Glutamatergic neuron (in vitro differentiated cells): ENCODE measurements at places on chromosomes 13 and 19.

DNA sequence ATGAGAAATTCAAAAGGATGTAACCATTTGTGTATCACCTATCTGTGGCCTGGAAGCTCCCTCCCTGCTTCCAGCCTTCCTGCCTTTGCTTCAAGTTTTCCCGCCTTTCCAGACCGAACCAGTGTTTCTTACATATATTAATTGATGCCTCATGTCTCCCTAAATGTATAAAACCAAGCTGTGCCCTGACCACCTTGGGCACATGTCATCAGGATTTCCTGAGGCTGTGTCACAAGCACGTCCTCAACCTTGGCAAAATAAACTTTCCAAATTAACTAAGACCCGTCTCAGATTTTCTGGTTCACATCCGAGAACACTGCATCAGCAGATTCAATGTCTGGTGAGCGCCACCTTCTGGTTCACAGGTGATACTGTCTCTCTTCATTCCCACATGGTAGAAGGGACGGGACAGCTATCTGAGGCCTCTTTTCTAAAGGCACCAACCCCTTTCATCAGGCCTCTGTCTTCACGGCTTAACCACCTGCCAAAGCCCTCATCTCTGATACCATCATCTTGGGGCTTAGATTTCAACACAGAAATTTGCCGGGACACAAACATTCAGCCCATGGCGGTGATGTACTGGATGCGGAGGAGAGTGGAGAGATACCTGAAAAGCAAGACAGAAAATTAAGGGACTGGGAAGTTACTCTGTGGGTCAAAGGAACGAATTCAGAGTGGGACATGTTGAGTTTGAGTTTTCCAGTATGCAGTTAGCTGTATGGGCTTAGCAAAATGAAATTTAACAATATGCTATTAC lies 58.7 kb upstream of the PABPC3 start:
- DNase-seq = peak; percentile 58

- no peak for DNase-seq
Observed at GRCh38 chr13:32503727-32504126, 34.9 kb downstream of the N4BP2L2 start.

DNA sequence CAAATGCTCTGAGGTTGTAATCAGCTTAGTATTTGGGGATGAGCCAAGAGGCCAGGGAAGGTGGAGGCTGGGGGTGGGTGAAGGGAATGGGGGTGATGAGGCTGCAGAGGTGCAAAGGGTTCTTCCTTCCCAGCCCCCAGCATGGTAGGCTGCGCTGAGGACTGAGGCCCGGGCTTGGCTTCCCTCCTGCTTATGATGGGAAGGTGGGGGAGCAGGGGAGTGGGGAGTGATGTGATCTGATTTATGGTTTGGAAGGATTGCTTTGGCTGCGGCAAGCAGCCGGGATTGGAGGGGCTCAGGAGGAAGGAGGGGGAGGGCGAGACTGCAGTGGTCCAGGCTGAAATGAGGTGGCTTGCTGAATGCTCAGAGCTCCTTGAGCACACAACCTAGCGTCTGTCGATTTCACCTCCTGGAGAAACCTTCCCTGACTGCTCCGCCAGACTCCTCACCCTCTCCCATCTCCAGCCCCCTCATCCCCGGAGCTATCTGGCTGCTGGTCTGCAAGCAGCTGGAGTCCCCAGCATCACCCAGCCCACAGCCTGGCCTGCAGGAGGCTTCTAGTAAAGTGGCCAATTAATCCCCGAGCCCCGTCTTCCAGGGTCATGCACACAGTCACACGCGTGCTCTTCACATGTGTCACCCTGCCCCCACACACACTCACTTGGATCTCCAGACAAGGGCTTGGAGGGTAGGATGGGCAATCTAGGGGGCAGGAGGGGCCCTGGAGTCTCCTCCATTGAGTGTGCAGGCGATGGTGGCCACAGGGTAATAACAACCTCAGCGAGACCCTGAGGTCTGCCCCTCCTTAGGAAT lies 757 bp upstream of the CLEC11A start:
- no peak for DNase-seq

DNA sequence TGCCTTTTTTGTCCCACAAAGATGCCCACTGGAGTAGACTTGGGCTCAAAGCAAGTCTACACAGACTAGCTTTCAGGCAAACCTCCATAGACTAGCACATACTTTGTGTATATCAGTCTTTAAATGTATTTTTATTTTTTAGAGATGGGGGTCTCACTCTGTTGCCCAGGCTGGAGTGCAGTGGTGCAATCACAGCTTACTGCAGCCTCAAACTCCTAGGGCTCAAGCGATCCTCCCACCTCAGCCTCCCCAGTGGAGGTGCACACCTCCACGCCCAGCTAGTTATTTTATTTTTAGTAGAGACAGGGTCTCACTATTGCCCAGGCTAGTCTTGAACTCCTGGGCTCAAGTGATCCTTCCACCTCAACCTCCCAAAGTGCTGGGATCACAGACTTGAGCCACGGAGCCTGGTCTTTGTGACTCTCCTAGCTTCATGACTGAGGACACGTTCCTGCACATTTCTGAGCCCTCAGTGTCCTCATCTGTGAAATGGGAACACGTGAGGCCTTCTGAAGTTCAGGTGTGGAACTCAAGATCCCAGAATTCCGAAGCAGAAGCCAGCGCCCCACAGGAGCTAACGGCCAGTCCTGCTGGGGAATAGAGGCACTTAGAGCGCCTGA lies 5.1 kb upstream of the TPM4 start:
- no peak for DNase-seq

DNA sequence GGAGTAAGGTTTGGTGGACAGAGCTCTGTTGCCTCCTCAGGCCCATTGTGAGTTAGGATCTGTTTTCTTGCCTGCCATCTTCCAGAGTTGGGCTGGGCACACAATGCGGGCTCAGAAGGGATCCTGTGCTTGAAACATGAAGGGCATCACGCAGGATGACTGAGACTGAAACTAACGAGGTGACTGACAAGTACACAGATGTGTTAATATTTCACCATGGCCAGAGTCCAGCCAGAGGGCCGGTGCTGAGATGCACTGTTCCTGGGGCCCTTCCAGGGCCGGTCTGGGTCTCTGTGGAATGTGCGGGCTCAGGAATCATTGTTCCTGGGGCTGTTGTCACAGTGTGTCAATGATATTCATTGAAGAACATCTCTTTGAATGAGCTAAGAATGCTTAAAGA lies 163.7 kb downstream of the URI1 start:
- DNase-seq = no peak

- DNase-seq = no peak
Observed at GRCh38 chr19:9885077-9885552, 50.0 kb downstream of the PIN1 start.

GRCh38 chr19:16073988-16074387 lies 2.3 kb upstream of the TPM4 start:
- no peak for DNase-seq

DNA sequence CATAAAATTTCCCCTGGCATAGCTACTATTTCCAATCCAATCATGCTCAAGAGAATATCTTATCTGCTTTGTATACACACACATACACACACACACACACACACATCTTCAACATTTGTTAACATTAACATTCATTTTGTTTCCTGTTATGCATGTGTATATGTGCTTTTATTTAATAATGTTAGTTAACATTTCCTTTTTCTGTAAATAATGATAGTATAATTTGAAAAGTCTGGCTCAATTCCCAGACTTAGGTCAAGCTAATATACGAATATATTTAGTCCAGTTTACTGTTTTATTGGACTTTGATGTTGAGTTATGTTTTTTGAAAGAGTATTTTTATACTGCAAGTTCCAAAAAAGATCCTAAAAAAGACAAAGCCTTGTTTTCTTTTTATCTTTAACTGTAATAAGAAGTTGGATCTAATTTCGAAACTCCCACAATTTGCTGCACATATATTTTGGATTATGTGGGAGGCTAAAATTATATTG lies 1072.4 kb downstream of the EFNB2 start:
- no peak for DNase-seq

GRCh38 chr19:14686411-14686810 lies 3.4 kb upstream of the ZNF333 start:
- no peak for DNase-seq

GRCh38 chr13:27000686-27001085 lies 170.9 kb downstream of the USP12 start:
- no peak for DNase-seq

GRCh38 chr19:41554907-41555306 lies 21.1 kb upstream of the CEACAM21 start:
- DNase-seq = no peak

DNA sequence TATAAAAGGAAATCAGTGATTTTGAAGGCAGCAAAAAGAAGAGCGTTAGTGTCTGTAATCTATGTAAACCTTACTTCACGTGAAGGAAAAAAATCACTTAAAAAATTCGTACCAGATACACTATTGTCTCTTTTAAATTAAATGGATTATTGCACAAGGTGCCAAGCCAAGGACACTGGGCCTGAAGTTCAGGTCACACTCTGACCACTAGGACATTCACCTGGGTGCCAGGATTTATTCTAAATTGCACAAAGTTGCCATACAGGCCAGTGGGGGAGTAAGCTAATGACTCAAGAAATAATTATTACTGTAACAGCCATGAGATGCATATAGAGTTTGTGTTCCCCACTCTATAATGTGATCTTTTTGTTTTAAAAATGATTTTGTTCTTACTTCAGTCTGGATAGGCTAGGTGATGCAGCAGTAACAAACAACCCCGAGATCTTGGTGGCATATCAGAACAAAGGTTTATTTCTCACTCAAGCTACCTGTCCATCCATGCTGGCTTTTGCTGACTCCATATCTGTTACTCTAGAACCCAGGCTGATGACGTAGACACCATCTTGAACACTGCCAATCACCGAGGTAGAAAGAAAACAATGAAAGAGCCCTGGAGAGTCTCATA lies 252.1 kb downstream of the DCT start:
- no peak for DNase-seq

DNA sequence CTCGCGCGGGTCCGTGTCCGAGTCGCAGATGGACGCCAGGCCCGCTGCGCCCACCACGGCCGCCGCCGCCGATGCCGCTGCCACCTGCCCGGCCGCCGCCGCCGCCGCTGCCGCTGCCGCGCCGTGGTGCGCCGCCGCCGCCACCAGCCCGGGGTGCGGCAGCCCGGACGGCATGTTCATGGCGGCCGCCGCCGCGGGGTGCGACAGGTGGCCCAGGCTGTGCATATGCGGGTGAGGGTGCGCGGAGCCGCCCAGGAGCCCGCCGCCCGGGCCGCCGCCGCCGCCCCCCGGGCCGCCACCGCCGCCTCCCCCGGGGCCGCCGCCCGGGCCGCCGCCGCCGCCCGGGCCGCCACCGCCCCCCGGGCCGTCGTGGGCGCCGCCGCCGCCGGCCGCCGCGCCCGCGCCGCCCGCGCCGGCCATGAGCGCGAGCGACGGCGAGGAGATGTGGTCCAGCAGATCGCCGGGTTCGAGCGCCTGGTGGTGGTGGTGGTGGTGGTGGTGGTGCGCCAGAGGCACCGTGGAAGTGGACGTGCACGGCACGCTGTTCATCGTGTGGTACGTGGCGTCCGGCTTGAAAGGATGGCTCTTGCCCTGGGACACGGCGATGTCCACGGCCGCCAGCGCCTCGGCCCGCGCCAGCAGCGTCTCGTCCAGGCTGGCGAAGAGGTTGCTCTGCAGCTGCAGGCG lies 1.3 kb downstream of the POU4F1 start:
- no peak for DNase-seq

GRCh38 chr13:77031656-77032243 lies 4.8 kb upstream of the FBXL3 start:
- DNase-seq = no peak

GRCh38 chr13:84446972-84447639 lies 564.8 kb upstream of the SLITRK1 start:
- no peak for DNase-seq

GRCh38 chr13:41746259-41746658 lies 214.7 kb downstream of the VWA8 start:
- DNase-seq = no peak

- DNase-seq = no peak
Observed at GRCh38 chr13:73018336-73018735, 40.5 kb upstream of the KLF5 start.

GRCh38 chr19:51664997-51665396 lies 18.4 kb upstream of the SIGLEC14 start:
- DNase-seq = no peak

DNA sequence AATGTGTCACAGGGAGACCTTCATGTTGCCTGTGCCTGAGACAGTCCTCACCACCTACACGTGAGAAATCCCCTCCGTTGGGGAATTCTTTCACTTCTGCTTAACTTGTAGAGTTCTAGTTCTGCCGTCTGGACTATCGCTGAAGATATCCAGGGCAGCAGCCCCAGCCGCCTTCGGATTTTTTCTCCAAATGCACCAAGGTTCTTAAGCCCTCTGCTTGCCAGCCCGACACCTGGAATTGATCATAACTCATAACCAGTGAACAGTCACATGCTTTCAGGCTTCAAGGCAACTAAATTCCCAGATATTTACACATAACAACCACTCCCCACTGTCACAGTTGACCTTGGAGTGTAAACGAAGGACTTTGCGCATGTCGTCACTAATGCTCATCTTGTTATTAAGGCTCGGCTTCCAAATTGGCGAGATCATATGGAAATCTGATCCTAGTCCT lies 114.4 kb downstream of the RAB20 start:
- DNase-seq = no peak

- DNase-seq = no peak
Observed at GRCh38 chr13:86003029-86003428, 203.8 kb upstream of the SLITRK6 start.

GRCh38 chr19:40213882-40214570 lies 4.2 kb downstream of the TTC9B start:
- no peak for DNase-seq

GRCh38 chr13:113393563-113394338 lies 29.8 kb upstream of the GRTP1 start:
- peak; percentile 90 for DNase-seq
